ENCODE measurements at places on chromosomes 16 and 17. TPM values are rescaled to one million over a fixed set of nuclear protein-coding genes. Genes with fewer than 3 reads are reported as not detected.
A peak's percentile ranks its signal among the peaks of the same experiment; 100 is the strongest.

The PLLP gene
- 1.5 TPM for total RNA-seq

The GLYR1 gene
- 121 TPM for total RNA-seq

The GAST gene
- total RNA-seq: not detected

- DNase-seq: no peak
Measured at GRCh38 chr16:50836121-50836621, 94.3 kb downstream of the CYLD start.

GRCh38 chr17:28228986-28229729 is 89.8 kb upstream of the TMEM97 start:
- DNase-seq: no peak

- DNase-seq: peak; percentile 37
Measured at GRCh38 chr17:72715906-72716572, 376.4 kb downstream of the SLC39A11 start.

- no peak for DNase-seq
Measured at GRCh38 chr16:73485880-73486279, 438.0 kb upstream of the ZFHX3 start.

GRCh38 chr16:11224894-11225676 is 30.9 kb downstream of the SOCS1 start:
- DNase-seq: no peak

- no peak for DNase-seq
Measured at GRCh38 chr17:47834756-47835155, 3.3 kb downstream of the LRRC46 start.
